ENCODE measurements at places on chromosomes 11 and 22.

DNA sequence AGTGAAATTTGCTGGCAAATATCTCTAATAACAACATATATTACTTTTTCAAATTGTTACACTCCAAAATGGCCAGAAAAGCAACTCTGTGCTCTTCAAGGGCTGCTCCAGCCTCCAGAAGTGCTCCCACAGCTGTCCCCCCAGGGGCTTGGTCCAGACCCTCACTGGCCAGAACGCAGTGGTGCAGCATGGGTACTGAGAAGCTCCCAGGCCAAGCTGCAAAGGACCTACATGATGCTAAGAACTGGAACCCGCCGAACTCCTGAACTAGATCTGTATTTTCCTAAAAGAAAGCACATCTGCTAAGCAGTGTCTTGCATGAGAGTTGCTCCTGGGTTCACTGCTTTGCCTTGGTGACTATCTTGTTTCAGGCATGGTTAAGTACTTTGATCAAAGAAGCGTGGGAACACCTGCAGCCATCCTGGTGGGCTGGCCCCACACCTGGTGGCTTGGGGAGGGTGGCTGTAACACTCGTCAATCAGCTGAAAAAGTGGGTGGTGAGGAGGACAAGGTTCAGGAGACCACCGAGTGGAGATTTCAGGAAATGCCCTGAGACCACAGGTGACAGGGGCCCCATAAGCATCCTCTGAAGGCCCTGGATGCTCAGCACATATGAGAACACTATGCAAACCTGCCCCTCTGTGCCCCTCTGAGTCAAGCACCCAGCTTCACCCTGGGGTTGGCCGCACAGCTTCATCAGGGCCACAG lies 72.7 kb upstream of the PITPNB start:
- no peak for DNase-seq

DNA sequence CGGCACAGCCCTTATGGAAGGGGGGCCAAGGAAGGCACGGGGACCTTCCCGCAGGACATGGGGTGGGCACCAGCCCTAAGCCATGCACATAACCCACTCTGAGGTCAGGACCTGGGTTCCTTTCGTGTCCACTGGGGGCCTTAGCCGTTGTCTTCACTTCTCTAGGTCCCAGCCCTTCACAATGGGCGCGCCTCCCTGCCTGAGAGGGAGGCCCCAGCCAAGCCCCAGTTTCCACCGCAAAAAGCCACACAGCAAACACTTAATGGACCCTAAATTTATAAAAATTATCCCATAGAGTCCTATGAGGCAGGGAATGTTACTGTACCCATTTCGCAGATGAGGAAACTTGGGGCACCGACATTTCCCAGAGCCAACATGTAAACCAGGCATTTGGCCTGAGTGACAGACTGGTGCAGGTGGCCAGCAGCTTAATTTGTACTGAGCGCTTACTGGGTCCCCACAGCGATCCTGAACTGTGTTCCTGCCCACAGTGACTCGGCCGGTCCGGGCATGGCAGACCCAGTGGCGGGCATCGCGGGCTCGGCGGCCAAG lies 1.2 kb downstream of the GAS2L1 start:
- DNase-seq: peak; percentile 18

- no peak for DNase-seq
These were observed 151.9 kb upstream of the NTM start for GRCh38 chr11:131218542-131218941.

DNA sequence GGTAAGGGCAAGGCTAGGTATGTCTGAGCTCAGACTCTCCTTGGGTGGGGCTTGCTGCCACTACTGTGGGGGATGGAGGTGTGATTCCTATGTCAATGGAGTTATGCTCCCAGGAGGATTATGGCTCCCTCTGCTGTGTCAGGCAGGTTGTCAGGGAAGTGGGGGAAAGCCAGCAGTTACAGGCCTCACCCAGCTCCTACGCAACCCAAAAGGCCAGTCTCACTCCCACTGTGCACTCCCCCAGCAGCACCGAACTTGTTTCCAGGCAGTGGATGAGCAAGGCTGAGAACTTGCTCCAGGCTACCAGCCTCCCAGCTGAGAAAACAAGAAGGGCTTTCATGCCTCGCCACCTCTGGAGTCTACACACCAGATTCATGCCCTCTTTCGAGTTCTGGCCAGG lies 18.2 kb downstream of the C11orf91 start:
- peak; percentile 57 for DNase-seq

- no peak for DNase-seq
These were observed 130.1 kb upstream of the SYN3 start for GRCh38 chr22:33188326-33188725.

DNA sequence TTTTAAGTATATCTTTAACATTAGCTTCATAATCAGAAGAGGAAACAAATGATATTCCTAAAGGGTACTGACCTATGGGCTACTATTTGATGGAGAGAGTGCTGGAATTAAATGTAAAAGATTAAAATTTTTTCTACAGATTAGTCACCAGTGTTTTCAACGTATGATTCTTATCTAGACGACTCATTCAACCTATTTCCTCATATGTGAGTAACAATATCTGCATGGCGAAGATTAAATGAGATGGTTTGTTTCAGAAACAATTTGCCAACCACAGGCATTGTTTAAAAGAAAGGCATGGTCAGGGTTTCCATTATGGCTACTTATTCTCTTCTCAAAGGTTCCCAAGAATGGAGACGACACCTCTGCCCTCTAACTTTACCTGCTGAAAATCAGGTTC lies 20.4 kb downstream of the OR56B4 start:
- peak; percentile 3 for DNase-seq

- peak; percentile 65 for DNase-seq
These were observed 45.8 kb downstream of the MIAT start for GRCh38 chr22:26702906-26703830.

GRCh38 chr11:125407046-125407445 lies 89.0 kb downstream of the FEZ1 start:
- DNase-seq: peak; percentile 37

- DNase-seq: peak; percentile 22
These were observed 190.0 kb downstream of the GRIA4 start for GRCh38 chr11:105799728-105800462.

- no peak for DNase-seq
These were observed 11.9 kb upstream of the PPFIBP2 start for GRCh38 chr11:7501894-7502293.

DNA sequence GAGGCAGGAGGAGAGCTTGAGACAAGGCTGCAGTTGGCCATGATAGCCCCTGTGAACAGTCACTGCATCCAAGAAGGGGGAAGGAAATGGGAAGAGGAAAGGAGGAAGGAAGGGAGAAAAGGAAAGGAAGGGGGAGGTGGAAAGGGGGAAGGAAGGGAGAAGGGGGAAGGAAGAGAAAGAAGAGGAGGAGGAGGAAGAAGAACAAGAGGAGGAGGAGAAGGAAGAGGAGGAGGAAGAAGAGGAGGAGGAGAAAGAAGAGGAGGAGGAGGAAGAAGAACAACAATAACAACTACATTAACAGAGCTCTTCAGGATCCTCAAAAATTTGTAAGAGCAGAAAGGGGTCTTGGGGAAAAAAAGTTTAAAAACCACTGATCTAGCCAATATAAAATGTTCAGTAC lies 5.2 kb downstream of the RAB6A start:
- DNase-seq: no peak

DNA sequence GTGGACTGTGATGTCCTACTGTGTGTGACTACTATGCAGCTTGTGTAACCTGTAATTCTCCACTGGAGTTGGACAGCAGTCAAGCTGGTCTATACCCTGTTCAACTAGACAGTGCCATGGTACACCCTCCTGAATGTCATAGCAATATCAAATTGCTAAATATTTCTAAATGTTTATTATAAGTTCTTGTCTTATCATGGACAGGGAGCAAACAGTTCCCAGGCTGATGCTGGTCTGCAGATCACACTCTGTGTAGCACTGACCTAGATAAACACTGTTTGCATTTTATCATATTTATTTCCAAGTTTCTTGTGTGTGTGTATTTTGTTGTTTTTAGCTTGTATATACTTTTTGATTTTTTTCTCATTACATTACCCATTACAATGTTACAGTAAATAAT lies 22.0 kb downstream of the PARVA start:
- no peak for DNase-seq

GRCh38 chr22:28670756-28671155 lies 8.9 kb downstream of the TTC28 start:
- DNase-seq: peak; percentile 16

DNA sequence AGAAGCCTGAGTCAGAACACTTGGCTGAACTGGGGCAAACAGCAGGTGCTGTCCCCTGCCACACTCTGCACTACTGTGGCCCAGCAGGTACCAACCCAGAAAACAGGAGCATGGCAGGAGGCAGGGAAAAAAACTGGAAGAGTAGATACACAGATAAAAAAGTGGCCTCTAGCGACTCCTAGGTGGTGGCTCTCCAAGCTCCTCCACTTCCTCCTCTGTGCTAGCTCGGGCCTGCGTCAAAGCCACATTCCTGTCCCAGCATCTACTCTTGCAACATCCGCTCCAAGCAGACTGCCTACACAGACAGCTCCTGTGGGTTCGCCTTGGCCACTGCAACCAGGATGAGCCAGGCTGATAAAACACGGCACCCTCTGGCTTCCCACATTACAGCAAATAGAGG lies 6.9 kb downstream of the OR8B12 start:
- DNase-seq: peak; percentile 51

DNA sequence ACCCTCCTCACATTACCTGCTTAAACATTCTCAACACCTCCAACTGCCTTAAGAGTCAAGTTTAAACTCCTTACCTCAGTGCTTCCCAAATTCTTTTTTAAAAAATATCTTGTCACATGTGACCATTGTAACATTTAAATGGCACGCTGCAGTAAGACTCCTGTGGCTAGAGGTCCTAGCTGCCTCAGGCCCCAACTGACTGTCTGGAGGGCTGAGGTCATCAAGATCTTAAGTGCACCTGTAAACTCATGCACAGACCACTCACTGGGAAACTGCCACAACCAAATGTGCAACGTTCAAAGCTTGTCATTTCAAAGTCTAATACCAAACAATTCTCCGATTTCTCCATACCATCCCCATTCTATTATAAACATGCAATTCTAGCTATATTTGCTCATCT lies 16.4 kb upstream of the CCDC34 start:
- no peak for DNase-seq

DNA sequence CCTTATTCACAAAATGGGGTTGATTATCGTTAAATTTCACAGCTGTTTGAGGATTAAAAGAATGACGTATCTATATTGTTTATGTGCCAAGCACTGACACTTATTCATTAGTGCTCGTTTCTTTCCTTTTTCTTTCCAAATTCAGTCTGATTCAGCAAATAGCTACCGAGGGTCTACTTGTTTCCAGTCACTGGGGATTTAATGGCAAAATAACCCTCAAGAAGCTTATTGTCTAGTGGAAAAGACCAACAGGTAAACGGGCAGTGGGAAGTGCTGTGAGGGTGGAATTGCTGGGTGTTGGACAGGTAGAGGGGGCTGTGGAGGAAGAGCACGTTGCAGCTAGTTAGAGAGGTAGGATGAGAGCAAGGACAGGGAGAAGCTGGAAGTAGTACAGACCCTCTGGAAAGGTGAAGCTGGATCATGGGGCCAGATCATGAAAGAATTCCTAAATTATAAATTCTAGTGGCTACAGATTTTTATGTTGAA lies 48.3 kb upstream of the BIRC3 start:
- peak; percentile 29 for DNase-seq

GRCh38 chr22:32204856-32205722 lies at the start of gene RFPL2:
TSS of gene RFPL2 (minus strand) at chr22:32205073. CDS start at chr22:32202451, 2,622 bp downstream.
- no peak for DNase-seq

GRCh38 chr11:121004206-121004840 lies 19.6 kb upstream of the TBCEL start:
- no peak for DNase-seq

- DNase-seq: peak; percentile 78
These were observed 84.4 kb upstream of the SEPTIN5 start for GRCh38 chr22:19629720-19630419.

GRCh38 chr22:19319281-19319680 lies 27.8 kb upstream of the CLTCL1 start:
- no peak for DNase-seq

GRCh38 chr11:35619855-35620640 lies 1.8 kb downstream of the FJX1 start:
- DNase-seq: peak; percentile 32

DNA sequence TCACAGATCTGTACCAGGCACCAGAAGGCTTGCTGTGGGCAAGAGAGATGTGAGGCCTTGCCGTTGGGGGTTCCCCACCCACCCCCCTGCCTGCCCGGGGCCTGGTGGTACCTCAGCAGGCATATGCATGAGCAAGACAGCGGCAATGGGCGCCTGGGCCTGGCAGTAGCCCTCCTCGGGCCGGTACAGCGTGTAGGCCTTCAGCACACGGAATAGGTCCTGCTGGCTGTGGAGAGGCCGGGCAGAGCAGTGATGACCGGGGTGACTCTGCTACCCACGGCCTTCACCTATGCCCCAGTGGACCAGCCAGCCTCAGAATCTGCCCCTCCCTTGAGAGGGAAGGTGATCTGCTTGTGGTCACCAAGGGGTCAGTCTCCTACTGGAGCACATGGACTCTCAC lies 5.5 kb upstream of the CASTOR1 start:
- DNase-seq: no peak

DNA sequence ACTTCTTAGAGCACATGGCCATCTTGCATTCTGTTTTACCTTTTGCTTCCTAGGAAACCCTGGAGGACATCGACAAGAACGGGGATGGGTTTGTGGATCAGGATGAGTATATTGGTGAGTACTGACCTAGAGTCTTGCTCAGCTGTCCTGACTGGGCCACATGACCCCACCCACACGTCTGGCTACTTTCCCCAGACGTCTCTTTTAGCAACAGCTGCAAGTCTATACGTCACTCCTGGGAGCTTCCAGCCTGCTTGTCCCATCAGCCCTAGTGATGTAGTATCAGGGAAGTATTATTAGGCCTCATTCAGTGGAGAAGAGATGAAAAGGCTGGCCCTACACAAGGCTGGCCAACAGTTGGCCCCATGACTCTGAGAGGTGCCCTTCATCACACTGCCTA lies 9.6 kb downstream of the RCN1 start:
- no peak for DNase-seq

- no peak for DNase-seq
These were observed 8.9 kb downstream of the GDPD5 start for GRCh38 chr11:75516886-75517285.

- DNase-seq: no peak
These were observed 5.3 kb downstream of the NLRP6 start for GRCh38 chr11:283405-284104.

- DNase-seq: peak; percentile 96
These were observed 20.1 kb upstream of the PEX26 start for GRCh38 chr22:18057568-18058209.

GRCh38 chr11:17446482-17446881 lies 30.2 kb downstream of the ABCC8 start:
- no peak for DNase-seq

DNA sequence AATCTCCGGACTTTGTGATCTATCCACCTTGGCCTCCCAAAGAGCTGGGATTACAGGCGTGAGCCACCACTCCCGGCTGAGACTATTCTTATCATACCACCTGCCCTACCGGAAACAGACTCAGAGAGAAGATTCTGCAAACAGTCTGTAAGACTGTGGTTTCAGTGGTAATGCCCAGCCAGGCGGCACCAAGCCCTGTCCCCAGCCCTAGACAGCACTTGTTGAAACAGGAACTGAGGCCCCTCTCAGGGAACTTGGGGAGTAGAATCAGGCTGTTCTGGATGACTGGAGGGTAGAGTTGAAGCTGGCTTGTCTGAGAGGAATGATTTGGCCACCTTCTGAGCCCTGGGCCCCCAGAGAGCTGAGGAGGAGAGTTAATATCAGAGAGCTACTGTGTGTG lies 1.3 kb upstream of the INSC start:
- no peak for DNase-seq

- no peak for DNase-seq
These were observed 4.1 kb downstream of the PRG2 start for GRCh38 chr11:57386178-57386940.

GRCh38 chr22:38355275-38355674 lies 38.0 kb upstream of the CSNK1E start:
- DNase-seq: no peak

- DNase-seq: no peak
These were observed 24.6 kb downstream of the MB start for GRCh38 chr22:35592418-35592967.

All from PC-3 (cell line).